ENCODE measurements at places on chromosomes 7 and 10. TPM values are rescaled to one million over a fixed set of nuclear protein-coding genes. Genes with fewer than 3 reads are reported as not detected.
A peak's percentile ranks its signal among the peaks of the same experiment; 100 is the strongest.

The DIP2C gene
- total RNA-seq, result 7.6 TPM

The OR9A2 gene
- total RNA-seq, result not detected

The ACSL5 gene
- 218 TPM for total RNA-seq

DNA sequence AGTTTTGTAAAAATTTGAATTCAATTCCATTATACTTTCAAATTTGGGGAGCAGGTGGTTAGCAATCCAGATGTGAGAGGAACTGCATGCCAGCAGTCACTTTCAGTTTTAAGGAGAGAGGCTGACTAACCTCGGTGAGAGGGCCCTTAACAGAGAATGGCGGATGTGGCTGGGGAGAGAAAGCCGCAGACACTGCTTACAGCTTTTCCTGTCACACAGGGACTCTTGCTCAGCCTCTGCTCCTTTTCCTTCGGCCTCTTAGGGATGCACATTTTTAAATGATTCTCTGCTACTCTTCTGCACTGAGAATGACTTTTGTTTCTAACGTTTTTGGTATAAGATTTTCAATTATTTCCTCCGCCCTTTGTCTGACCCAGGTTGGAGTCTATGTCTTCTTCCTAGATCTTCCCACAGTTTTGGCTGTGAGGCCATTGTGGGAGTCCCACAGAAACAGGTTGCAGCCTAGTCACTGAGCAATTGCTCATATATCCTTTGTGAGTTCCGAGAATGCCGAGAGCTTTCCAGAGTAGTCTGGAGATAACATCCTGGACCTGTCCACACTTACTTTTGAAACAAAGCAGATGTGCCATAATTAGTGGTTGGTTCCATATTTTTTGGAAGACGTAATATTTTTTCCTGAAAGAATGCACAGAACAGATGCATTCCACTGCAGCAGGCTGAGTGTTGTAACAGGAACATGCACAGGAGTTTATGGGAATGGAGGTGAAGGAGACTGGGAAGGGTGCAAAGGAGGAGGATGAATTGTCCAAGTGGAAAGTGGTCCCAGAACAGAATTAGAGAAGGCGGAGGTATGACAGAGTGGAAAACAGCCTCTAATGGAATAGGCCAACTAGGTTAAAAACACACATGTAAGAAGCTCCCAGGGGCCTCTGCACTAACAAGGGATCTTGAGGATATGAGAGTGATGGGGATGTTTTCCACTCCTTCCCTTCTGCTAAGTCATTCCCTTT, 168.0 kb upstream of the ZNF32 start:
- peak; percentile 44 for DNase-seq

- no peak for DNase-seq
Measured at GRCh38 chr7:139294951-139295575, 46.1 kb upstream of the FMC1 start.

DNA sequence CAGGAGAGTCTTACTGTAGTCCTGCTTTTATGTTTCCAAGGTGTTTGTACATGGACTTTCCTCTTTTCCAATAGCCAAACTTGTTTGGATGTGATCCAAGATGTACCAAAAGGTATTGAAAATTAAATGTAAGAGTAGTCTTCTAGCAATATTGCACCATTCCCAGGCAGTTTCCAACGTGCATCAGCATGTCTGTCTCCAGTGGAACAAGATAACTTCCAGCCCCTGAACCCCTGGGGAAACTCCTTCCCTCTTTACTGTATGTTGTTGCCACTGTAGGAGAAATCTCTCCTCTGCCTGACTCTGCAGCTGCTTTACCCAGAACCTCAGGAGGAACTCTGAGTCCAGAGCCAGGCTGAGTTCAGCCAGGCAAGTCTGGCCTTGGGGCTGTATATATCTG, 18.5 kb downstream of the ARMC10 start:
- DNase-seq, result no peak

The GHRHR gene
- total RNA-seq, result not detected

GRCh38 chr7:17474724-17475344, 176.4 kb downstream of the AHR start:
- no peak for DNase-seq

DNA sequence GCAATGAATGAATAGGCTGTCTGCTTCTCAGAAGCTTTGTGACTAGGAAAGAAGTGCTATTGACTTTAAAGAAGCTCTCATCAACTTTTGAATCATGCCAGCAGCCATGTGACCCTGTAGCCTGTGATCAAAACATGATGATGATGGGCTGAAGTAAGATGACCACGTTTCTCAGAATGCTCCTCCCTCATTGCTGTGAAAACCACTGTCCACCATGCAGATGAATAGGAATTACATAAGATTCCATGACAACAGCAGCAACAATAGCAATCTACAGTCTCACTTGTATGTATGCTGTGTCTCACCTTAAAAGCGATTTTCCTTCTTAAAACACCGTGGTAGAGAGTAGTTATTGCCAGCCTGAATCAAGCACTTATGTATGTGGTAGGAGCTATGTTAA, 228.4 kb downstream of the TRIL start:
- DNase-seq, result no peak

The GFRA1 gene
- total RNA-seq, result 4.9 TPM

The PPP1R9A gene
- 20.2 TPM for total RNA-seq

DNA sequence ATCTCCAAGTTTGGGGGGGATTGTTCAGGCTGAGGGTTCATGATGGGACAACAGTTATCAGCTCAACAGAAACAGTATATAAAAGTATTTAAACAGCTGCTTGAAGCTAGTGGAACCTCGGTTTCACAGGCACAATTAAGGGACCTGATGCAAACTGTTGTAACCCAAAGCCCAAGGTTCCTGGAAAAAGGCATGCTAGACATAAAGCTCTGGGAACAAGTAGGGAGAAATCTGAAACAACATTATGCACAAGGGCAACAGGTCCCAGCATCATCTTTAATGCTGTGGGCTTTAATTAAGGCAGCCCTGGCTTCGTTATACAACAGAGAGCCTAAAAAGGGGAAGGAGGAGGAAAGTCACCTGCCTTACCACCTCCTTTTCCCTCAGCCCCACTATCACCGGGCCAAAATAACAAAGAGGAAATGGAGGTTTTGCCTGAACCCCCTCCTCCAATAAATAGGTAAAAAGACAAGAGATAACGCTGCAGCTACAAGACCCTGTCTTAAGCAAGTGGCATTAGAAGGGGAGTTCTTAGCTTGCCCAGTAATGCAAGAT, 83.2 kb upstream of the GPR22 start:
- DNase-seq, result no peak

GRCh38 chr10:60388709-60389301, 870 bp downstream of the ANK3 start:
- no peak for DNase-seq

- DNase-seq, result peak; percentile 88
Measured at GRCh38 chr7:155824227-155824886, 12.1 kb upstream of the SHH start.

DNA sequence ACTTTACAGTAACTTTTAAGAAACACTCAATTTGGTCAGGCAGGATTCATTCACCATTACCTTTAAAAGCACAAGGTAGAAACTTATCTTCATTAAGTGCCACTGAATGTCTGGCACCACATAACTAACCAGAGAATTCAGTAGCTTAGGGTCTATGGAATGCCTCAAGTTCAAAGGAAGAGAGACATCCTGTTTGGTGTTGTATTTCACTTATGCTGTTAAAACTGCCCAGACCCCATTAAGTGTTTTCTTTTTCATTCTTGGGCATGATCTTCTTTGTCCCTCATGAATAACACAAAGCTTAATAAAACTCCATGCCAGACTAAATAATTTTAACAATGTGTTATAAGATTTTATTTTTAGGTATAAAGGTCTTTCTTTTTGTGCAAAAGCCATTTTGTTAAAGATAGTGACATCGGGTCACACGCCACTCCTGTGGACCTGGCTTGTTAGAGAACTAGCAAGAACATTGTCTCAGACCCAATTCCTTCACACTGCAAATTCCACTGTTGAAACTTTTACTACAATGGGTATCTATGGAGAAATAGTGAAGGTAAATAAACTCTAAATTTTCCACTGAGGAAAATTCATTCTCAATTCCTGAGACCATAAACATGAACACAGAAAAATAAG, 221.0 kb downstream of the TWIST1 start:
- no peak for DNase-seq

The KCND2 gene
- 0.17 TPM for total RNA-seq

DNA sequence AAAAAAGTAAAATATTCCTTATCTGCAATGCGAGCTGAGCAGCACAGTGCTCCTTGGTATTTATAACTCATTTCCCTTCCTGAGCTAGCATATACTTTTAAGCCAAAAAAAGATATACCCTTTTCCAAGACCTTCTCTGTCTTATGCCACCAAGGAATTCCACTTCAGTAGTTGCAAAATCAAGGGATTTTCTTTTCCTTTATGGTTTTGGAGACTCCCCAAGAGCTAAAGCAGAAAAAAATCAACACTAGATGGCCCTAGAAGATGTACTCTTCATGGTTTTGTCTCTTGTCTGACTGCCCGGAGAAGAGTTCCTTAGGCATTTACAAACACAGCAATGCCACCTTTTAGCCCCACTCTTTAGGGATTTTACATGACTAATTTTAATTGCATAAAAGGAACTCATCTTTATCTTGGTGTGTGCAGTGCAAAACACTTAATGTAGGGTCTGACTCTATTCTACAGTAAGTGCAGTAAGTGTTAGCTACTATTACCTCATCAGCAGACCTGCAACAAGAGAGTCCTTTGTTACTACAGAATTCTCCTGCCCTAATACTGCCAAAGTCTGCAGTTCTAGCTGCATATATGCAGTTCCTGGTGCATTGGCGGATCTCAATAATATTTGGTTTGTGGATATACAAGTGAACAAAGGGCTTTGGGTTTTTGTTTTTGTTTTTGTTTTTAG, 443.3 kb downstream of the GFRA1 start:
- DNase-seq, result no peak

DNA sequence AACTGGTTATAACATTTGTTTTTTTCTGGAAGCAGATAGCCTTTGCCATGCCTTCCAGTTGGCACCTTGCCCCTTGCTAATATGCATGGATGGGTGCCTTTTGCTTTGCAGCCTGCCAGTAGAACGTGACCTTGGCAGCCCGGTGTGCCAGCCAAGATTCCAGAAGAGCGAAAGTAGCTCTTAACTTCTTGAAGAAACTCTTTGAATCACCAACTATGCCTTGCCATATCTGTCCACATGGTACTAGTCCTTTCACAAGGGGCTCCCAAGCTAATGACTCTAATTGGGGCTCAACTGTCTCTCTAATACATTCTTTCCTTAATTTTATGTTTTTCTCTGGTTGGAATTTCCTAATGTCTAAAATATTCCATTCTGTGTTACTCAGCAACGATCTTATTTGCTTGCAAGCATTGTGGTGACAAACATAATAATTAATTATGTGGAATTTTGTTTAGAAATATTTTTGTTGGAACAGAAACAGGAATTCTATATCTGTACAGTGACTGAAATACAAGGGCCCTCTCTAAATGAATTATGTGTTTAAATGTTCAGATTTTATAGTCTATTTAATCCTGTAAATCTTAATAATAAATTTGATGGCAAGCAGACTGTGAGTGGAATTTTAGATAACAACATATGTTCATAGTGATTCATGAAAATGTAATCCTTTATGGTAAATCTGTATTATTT, 45.8 kb downstream of the HDAC9 start:
- DNase-seq, result no peak

DNA sequence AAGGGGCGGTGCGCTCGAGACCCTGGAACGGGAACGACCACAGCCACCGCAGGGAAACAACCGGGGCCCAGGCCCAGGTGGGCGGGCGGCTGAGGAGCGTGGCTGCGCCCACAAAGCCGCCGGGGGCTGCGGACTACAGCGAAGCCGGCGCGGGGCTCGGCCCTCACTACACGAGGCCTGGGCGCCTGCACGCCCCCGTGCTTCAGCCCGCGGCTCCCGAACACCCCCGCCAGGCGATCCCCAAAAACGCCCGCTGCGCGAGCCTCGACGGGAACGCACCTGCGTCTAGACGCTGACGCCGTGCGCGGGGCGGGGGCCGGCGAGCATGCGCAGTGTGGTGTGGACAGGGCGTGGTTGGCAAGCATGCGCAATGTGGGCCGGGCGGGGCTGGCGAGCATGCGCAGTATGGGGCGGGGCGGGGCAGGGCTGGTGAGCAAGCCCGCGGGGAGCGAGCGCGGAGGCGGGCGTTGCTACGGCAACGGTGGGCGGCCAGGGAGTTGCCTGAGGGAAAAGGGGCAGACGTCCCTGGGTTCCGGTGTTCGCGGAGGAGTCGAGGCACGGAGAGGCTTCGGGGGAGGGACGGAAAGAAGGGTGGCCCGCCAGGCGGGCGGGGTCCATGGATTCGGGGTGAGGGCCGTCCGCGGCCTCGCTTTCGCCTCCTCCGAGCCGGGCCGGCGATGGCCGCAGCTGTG, at the start of gene RNF32:
RNF32 (plus strand) TSS at position 518 of the 692 bp plus-strand sequence. CDS start 3,104 bp downstream, outside the sequence.
- DNase-seq, result peak; percentile 96

- no peak for DNase-seq
Measured at GRCh38 chr7:17988141-17988540, 39.5 kb downstream of the PRPS1L1 start.

- DNase-seq, result no peak
Measured at GRCh38 chr7:36441344-36442022, 51.8 kb downstream of the ANLN start.

The SCART1 gene
- total RNA-seq, result 1.6 TPM

GRCh38 chr10:132883391-132883881, 58.9 kb downstream of the CFAP46 start:
- DNase-seq, result no peak

The C10orf53 gene
- not detected for total RNA-seq

- no peak for DNase-seq
Measured at GRCh38 chr10:124586142-124586541, 124.5 kb downstream of the LHPP start.

The HSPA12A gene
- total RNA-seq, result 6.2 TPM

- DNase-seq, result no peak
Measured at GRCh38 chr10:78702876-78703275, 365.9 kb upstream of the ZMIZ1 start.

The DTX2 gene
- total RNA-seq, result 91.1 TPM
